Progenitor cell of endocrine pancreas (in vitro differentiated cells): ENCODE measurements at places on chromosomes 2 and 18. TPM values are rescaled to one million over a fixed set of nuclear protein-coding genes. Genes with fewer than 3 reads are reported as not detected.

The NOSTRIN gene
- 4.0 and 4.3 TPM in 2 replicates for total RNA-seq

The TSPYL6 gene
- not detected in 2 replicates for total RNA-seq

The CRYBA2 gene
- 24.4 and 30.1 TPM in 2 replicates for total RNA-seq

The RSAD2 gene
- 4.4 and 5.3 TPM in 2 replicates for total RNA-seq

The SULT6B1 gene
- total RNA-seq: not detected in 2 replicates

The BARD1 gene
- total RNA-seq: 27.8 and 29.1 TPM in 2 replicates

The NOP58 gene
- 75.4 and 76.6 TPM in 2 replicates for total RNA-seq

The COLEC11 gene
- not detected in 2 replicates for total RNA-seq

The DNAJC27 gene
- total RNA-seq: 11.3 and 12.3 TPM in 2 replicates

The FBXO48 gene
- total RNA-seq: 1.2 and 1.5 TPM in 2 replicates
